ENCODE measurements at places on chromosomes 5 and 9.

- no peak for DNase-seq
These were observed 137.7 kb downstream of the SYK start for GRCh38 chr9:90939351-90939750.

DNA sequence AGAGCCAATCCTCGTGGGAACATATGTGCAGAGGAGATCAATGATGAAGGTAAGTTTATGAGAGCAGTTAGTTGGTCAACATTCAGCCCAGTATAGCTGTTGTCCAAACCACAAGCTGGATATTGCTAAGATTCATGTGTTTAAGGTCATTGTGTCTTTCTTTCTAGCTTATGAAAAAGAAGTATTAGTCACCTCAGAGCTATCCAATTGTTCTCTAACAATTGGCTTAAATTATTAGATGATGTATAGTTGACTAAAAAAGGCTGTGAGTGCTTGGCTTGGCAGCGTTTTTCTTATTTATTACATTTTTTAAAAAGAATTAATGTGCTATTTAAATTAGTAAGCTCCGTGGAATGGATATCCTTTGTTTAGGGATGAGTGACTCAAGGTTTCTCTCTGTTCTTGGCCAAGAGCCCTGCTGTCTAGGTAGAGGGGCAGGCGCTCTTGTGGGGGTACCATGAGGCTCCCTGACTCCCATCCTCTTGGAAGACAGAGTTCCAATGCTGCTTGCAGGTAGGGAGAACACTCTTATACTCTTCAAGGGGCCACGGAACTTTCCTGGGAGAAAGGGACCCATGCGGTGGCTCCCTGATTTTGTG lies 487.4 kb downstream of the IRX1 start:
- DNase-seq = no peak

- DNase-seq = no peak
These were observed 55.2 kb downstream of the TRIP13 start for GRCh38 chr5:947626-948471.

DNA sequence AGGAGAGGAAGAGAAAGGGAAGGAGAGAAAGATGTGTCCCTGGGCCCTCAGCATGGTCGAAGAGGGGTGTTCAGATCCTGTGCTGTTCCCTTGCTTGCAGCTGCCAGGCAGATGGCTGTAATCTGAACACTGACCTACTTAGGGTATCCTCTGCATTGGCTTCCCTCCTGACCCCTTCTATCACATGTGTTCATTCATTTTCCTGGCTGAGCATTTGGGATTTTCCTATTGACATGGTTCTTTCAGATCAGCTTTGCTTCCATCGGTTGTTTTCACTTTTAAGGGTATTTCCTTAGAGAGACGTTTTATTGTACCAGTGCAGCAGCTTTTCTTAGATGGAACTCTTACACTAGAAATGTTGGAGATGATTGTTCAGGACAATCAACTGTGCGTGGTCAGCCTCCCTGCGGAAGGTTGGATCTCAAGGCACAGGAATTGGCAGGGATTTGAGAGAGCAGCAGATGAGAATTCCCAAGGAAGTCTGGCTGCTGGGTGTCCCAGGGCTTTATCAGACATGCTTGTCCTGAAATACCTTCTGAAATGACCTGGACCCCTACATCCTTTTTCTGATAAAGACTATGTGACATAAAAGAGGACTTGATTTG lies 26.0 kb downstream of the ACTBL2 start:
- no peak for DNase-seq

All from activated CD8-positive, alpha-beta T cell treated with anti-CD3 and anti-CD28 coated beads, Interleukin-2, amount 10 ng/mL, durations not matched to agents 7 days and 5 days (primary cell).